ENCODE measurements at places on chromosomes 12 and 14.
A peak's percentile ranks its signal among the peaks of the same experiment; 100 is the strongest.

GRCh38 chr12:59940631-59941342 lies 345.0 kb downstream of the SLC16A7 start:
- no peak for DNase-seq

GRCh38 chr12:89424389-89424788 lies 72.1 kb upstream of the DUSP6 start:
- DNase-seq: no peak

GRCh38 chr14:100738704-100739131 lies 12.0 kb downstream of the DLK1 start:
- no peak for DNase-seq

DNA sequence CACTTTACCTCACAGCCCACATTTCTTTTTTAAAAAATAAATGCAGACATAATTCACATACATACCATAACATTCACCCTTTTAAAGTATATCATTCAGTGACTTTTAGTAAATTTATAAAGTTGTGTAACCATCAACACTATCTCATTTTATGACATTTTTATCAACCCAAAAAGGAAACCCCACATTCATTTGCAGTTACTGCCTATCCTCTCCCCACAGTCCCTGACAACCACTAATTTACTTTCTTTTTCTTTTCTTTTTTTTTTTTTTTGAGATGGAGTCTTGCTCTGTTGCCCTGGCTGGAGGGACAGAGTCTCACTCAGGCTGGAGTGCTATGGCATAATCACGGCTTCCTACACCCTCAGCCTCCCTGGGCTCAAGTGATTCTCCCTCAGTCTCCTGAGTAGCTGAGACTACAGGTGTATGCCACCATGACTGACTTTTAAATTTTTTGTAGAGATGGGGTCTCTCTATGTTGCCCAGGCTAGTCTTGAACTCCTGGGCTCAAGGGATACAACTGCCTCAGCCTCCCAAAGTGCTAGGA lies 1.5 kb upstream of the EP400 start:
- DNase-seq: no peak

DNA sequence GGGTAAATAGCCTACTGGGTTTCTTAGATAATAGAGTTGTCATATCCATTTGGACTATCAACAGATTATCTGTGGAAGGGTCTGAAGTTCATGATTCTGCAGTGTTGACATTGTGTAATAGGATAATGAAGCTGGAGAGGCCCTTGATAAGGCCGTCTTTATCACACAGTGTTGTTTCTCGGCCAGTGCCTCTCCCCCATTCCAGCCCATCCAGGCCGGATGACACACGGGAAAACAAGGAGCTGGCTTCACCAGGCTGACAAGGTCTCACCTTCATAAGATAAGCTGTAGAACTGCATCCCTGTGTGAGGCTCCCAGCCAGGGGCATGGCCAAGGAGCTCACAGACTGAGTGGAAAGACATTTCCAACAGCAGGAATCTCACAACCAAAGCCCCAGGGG lies 8.7 kb upstream of the EML1 start:
- DNase-seq: no peak

DNA sequence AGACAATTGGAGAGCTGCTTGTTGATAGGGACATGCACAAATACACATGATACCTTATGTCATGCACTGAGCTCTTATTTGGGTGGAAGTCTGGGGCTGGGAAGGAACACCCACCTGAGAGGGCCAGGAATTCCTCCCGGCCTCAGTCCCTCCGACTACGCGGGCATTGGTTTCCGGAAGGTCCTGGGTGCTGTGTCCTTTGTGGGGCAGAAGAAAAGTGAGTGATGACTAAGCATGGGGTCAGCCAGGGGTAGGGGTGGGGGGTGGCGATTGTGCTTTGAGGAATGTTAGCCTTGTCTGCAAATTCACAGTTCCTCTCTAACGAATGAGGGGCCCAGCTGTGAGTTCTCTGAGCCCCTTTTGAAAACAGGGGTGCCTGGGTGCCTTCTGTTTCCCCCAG lies 798 bp downstream of the CELA1 start:
- no peak for DNase-seq

DNA sequence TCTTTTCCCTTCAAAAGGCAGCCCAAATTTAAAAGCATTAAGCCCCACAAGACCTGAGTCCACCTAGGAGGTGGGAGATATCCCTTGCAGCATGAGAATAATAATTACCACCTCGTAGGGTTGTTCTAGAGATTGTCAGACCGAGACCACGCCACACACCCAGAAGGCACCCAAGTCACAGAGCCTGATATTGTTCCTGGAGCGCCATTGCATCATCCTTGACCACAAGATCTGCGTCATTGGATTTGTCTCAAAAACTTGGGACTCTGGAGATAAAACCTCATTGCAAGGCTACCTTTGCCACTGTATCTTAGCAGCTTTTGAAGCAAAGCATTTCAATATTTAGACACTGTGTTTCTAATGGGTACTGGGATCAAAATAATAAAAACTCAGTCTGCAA lies 29.4 kb upstream of the PPP2R5C start:
- no peak for DNase-seq

DNA sequence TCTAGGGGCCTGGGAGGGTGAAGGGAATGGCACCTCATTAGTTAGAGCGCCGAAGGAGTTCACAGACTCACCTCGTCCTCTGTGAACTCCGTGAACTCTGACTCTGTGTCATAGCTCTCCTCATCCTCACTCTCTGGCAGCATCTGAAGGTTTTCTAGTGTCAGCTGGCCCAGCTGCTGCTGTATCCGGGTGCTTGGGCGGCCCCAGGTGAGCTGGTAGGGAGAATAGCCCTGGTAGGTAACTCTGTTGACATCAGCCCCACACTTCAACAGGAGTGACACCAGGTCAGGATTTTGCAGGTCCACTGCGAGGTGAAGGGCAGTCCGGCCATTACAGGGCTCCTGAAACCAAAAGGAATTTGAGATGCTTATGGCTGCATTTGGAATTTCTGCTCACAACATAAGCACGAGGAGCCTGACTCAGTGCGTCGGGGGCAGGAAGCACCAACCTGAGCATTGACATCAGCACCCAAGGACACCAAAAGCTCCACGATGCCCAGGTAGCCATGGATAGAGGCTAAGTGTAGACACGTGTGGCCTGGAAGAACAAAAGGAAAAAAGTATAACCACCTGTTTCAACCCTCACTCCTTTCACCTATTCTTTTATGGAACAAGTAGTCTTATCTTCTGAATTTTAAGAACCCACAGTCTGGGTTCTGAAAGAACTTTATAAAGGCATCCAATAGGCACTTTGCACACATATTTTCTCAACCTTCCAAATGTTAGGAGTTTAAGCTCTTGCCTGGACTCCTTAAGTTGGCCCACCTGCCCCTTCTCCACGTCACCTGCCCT lies 2.0 kb downstream of the NFKBIA start:
- no peak for DNase-seq

- DNase-seq: no peak
Observed at GRCh38 chr12:53265783-53266182, 2.3 kb upstream of the ESPL1 start.

- peak; percentile 99 for DNase-seq
Observed at GRCh38 chr14:75258803-75259509, 19.7 kb upstream of the FOS start.

DNA sequence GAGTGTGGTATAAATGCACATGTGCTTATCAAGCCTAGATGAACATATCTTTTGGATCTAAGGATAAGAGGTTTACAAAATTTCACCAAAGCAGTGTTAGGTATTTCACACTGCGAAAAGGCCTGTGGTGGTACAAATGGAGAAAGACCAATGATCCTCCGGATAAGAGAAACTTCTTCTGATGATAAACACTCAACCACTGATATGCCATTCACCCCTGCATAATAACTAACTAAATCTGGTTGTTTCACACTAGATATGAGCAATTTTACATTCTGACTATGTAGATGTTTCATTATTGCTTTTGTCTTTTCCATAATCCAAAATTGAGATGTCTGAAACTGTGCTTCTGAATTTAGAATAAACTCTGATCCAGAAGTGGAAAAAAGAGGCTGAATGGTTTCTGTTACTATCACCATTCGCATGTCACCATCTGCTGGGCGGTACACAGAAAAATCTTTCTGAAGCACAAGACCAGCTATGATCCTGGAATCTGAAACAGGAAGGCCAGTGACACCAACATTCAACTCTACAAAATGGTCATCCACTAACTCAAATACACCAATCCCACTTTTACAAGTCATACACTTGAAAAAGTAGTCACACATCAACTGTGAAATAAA lies 1.3 kb downstream of the BBS10 start:
- DNase-seq: no peak

DNA sequence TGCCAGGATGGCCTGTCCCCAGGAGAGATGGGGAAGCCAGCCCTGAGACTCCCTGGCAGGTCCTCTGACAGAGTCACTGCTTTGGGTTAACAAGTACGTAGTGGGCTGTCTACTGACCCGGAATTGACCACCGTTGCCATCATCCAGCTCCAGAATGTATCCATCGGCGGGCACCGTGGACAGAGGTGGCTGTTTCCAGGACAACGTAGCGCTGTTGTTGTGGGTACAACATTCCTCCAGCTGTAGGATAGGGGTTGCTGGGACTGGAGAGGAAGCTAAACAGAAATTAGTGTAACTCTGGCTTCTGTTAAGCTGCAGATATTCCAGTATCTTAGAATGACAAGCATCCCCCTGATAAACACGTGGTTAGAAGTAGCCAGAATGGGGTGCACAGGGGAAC lies 56.3 kb upstream of the PYGL start:
- DNase-seq: no peak

- DNase-seq: no peak
Observed at GRCh38 chr12:115144425-115144824, 460.4 kb upstream of the TBX3 start.

DNA sequence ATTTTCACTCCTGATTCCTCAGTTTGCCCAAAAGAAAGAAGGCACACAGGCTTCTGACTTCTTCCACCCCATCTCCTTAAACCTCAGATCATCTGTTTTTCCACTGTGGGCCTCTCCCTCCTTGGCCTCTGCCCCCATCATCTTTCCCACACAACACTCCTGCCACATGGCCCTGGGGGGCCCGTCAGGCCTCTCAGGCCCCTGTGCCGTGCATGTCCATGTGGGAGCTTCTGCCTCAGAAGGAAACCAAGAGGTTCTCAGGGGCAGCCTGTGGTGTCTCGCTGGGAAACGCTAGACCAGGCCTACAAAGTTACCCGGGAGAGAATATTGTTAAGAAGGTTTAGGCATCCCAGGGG lies 8.0 kb downstream of the KLHL33 start:
- no peak for DNase-seq

- no peak for DNase-seq
Observed at GRCh38 chr14:91164676-91165075, 50.8 kb downstream of the DGLUCY start.

GRCh38 chr12:80766210-80766609 lies 49.5 kb downstream of the MYF5 start:
- DNase-seq: no peak

DNA sequence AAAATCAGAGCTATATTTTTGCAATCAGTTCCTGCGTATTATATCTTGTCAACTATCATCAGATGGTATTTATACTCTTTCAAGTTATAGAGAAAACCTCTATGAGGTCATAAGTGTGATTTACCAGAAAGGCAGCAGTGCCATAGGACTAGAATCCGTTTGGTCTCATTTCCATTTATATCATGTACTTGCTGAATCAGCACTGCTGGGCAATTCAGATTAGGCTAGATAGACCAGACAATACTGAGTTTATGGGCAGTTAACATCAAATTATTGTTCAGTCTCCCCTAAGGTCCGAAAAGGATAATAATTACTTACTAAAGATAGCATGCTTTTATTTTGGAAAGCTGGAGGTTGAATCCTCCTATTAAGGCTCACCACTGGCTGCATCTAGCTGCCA lies 6.8 kb upstream of the KERA start:
- no peak for DNase-seq

- no peak for DNase-seq
Observed at GRCh38 chr14:55873169-55873568, 245.0 kb upstream of the PELI2 start.

- no peak for DNase-seq
Observed at GRCh38 chr14:57493467-57494181, at the start of gene CCDC198. Gene CCDC198 (minus strand): TSS chr14:57493857. CDS start chr14:57493715, 142 bp downstream.

DNA sequence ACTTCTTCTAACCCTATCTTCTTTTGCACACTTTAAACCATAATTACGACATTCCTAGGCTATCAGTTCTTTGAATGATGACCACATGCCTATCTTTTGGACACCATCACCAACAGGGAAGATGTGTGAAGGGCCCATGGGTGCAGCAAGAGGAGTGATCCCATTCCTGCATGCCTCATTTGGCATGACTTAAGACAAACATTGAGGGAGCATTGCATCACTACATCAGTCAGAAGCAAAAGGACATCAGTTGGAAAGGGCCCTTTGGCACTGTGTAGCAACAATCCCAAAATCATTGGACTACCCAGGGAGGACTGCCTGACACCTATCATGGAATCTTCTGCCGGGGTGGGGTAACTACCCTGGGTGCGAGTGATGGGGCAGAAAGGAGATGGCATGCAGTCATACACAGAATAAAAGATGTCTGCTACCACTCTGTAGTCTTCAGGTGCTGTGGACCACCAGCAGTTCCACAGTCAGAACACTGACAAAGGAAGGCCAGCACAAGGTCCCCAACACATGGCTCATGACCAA lies 10.7 kb upstream of the TMBIM6 start:
- no peak for DNase-seq

DNA sequence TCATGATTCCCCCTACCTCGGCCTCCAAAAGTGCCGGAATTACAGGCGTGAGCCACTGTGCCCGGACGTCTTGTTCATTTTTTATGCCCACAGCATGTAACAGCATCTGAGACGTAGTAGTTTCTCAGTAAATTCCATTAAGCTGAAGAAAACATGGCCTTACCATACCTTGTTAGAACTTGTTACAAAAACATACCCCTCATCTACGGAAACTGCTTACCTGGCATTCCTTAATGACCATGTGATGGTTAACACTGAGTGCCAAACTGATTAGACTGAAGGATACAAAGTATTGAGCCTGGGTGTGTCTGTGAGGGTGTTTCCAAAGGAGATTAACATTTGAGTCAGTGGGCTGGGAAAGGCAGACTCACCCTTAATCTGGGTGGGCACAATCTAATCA lies 186.8 kb downstream of the CEP128 start:
- no peak for DNase-seq

- peak; percentile 39 for DNase-seq
Observed at GRCh38 chr12:51393676-51394545, 2.7 kb upstream of the GALNT6 start.

DNA sequence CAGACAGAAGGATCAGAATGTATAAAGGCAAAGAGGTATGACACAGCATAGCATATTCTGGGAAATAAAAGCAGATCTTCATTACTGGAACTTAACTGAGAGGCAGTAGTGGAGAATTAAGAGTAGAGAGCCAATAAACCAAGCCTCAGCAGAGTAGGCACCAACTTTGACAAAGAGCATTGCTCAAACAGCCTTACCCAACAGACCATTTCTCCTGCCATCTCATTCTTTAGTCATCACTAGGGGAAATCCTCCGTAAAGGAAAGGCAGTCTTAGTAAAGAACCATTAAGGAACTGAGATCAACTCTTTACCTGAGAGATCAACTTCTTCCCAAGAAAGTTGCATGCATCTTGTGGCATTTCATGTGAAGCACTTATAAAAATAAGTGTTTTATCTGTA lies 36.6 kb downstream of the SENP1 start:
- DNase-seq: no peak

DNA sequence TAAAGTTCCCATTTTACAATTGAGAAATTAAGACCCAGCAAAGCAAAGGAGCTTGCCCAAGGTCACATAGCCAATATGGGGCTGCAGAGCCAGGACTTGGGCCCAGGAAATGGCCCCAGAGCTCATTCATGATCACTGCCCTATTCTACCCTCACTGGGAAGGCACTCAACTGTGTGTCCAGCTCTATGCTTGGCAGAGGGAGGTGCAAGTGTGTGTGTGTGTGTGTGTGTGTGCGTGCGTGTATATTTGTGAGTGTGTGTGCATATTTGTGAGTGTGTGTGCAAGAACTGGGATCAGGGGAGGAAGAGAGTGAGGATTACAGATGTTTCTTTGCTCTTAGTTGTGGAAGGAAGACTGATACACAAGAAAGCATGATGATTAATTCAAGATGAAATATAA lies 151.2 kb upstream of the CRY1 start:
- no peak for DNase-seq

All from activated T-helper 1 cell treated with Interleukin-2 at 50 U/mL for 16 hours (primary cell).